Activated CD4-positive, alpha-beta T cell treated with anti-CD3 and anti-CD28 coated beads, Interleukin-2, amount 10 ng/mL, durations not matched to agents 7 days and 5 days (primary cell): ENCODE measurements at places on chromosomes 7 and 10.

DNA sequence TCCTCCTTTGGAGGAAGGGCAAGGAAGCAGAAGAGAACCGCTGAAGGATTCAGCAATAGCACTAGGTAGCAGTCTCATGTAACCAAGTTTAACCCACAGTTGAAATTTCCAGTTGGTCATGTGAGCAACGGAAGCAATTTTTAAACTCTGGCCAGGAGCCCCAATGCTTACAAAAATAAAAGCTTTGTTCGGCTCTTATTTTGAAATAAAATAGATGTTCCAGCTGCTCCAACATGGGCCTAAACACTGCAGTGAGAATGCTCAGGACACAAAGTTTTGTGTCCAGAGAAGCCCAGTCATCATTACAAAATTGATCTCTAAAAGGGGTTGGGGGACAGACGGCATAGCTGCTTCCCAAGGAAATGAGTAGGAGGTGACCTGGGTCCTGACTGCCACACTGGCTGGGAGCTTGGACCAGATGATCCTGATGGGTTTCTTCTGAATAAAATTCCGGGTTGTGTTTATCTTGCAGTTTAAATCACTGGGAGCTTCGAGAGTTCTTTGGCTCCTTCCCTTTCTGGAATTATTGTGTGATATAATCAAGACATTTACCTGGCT, 452 bp upstream of the TMEM140 start:
- peak; percentile 44 for DNase-seq

DNA sequence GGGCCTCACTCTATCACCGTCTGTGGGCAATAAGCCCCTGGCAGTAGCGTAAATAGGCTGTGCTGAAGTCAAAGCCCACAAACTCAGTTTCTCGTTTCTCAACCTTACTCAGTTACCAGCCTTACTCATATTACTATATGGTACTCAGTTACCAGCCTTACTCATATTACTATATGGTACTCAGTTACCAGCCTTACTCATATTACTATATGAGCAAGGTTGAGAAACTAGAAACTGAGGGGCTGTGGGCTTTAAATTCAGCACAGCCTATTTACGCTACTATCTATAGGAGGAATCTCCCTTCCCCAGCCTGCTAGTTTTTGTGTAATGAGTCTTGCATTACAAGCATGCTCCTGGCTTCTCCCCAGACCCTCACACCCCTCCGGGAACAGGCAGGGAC, 35.4 kb downstream of the CCDC3 start:
- no peak for DNase-seq

- no peak for DNase-seq
These were observed 199.8 kb downstream of the JCAD start for GRCh38 chr10:29859521-29860130.

DNA sequence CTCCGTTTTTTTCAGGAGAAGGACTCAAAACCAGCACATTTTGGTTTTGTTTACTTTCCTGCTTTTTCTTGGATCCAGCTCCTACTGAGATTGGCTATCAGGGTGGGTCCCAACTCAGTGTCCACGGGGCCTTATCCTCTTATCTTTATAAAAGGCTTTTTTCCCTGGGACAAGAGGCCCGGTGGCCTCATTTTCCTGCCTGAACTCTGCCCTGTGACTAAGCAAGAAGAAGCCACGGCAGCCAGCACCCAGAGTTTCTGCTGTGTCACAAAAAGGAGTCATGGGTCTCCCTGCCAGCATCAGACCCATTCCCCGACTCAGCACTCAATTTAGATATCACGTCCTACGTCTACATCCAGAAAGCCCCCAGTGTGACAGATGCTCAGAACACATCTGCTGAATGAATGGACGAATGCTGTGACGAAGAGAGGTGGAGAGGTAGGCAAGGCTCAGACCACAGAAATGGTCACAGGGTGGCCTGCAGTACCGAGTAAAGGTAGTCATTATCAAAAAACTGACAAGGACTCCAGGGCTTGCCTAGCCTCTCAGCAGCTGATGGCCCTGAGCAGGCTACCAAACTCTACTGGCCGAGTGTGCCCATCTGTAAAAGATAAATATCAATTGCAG, 16.7 kb downstream of the DLG5 start:
- DNase-seq: no peak

- DNase-seq: no peak
These were observed 1438.5 kb upstream of the CELF2 start for GRCh38 chr10:9579110-9579705.

DNA sequence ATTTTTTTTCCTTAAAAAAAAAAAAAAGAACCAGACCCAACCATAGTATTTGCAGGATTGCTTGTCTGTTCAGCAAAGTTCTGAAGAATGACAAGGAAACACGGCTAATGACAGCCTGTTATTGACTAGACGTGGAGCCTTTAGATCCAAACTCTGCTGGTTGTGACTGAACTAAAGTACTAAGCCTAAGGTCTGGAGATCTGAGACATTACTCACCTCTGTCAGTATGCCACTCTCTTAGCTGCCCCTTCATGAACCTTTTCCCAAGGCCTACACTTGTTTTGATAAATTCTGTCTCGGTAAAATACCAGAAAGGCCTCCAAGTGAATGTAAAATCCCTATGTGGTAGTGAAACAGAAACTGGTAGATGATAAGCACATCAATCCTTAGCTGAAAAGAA, 101.0 kb downstream of the CABCOCO1 start:
- DNase-seq: no peak

- no peak for DNase-seq
These were observed 233.2 kb upstream of the PPP2R2D start for GRCh38 chr10:131667561-131667960.

GRCh38 chr10:4199196-4199595, 414.2 kb upstream of the KLF6 start:
- no peak for DNase-seq

GRCh38 chr7:89798599-89798996, 355.7 kb upstream of the STEAP1 start:
- DNase-seq: no peak

DNA sequence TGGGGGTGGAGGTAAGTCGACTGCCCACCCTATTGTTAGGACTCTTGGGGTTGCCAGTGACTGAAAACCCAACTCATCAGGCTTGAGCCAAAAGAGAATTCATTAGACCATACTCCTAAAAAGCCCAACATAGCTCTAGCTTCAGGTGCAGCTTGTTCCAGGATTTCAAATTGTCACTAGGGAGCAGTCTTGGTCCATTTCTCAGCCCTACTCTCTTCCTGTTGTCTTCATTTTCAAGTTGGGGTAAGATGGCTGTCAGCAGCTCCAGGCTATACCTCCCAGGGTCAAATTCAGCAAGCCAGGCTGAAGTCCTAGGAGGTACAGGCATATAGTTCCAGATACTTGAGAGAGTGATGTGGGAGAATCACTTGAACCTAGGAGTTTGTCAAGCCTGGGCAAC, 14.9 kb upstream of the COL13A1 start:
- DNase-seq: peak; percentile 15

DNA sequence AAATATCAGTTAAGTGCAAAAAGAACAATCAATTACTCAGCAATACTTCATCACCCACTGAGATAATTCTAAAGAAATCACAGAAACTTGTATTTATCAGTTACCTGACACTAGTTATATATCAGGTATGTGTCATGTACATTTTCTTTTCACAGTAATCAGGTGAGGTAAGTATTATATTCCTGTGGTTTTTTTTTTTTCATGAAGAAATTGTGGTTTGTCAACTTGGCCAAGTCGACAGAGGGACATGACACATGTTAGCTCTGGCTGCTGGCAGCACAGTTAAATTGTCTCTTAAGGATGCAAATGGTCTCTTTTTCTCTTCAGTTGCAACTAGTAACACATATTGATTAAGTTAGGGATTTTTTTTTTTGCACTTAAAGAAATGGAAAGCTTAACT, 13.7 kb upstream of the GPR141 start:
- no peak for DNase-seq

- no peak for DNase-seq
These were observed 204.3 kb downstream of the MBL2 start for GRCh38 chr10:52568309-52568708.

DNA sequence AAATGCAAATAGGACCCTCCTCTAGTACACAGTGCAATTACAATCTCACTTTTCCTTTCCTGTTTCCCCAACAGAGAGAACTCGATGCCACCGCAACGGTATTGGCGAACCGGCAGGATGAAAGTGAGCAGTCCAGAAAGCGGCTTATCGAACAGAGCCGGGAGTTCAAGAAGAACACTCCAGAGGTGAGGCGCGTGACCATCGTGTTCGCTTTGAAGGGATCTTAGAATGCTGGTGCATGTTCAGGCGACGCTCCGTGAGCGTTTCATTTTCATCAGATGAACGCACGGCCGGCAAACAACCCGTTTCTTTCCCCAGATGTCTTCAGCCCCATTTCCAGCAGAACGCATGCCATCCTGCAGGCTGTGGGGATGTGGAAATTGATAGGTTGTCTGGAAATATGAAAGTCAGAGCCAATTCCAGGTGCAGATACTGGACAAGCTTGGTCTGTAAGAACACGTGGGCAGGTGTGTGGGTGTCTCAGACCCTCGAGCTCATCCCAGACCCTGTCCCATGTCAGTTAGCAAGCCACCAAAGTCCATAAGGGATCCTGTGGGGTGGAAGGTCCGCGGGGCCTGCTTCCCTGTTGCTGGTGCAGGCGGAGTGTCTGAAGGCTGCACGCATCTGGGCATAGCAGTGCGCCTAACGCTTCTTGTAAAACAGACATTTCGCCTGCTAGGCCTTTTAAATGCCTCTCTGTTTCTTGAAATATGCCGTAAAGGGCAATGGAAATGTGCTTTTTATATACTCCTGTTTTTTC, 98.8 kb downstream of the CUX1 start:
- no peak for DNase-seq

DNA sequence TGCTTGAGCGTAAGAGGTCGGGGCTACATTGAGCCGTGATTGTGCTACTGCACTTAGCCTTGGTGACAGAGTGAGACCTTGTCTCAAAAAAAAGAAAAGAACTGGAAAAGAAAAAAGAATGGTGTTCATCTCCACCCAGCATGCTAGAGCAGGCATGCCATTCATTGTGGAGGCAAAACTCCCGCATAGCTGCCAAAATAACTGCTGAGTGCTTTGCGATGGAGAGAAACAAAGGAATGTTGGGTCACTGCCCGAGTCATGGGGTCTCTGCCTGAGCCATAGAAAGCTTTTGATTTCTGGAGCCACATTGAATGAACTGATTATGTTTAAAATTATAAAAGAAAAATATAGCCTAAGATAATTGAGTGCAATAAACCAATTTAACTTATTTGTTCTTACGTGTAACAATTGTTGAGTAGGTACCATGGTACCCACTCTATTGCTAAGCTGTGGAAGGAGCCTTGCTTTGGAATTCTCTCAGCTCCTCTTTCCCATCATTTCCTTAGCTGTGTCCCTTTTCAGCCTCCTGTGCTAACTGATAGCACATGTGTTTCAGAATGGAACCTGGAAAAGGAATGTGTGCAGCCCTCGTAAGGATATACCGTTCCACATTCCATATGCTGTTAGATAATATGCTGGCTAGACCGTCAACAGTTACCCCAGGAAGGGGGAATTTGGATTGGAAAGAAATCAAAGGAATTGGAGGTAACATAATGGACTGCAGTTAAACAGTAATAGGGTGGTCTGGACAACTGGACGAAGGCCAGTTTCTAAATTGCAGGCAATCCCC, 99.0 kb downstream of the KIAA1217 start:
- no peak for DNase-seq

DNA sequence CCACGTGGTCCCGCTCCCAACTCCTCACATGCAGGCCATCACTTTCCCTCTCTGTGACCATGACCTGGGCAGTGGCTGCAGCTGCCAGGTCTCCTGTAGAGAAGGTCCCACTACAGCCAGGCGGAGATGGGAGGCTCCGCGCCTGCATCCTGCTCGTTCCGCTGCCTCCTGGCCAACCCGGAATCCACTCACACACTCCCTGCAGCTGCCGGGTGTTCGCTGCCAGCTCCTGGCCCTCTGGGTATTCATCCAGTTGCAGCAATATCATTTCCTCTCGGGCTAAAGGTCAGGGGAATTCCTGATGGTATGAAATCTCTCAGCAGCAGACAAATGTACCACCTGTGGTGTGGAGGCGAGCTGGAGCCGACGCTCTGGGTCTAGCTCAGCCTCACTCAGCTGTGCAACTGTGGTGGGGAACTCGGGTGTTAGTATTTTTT, 65.7 kb downstream of the TLL2 start:
- DNase-seq: no peak

DNA sequence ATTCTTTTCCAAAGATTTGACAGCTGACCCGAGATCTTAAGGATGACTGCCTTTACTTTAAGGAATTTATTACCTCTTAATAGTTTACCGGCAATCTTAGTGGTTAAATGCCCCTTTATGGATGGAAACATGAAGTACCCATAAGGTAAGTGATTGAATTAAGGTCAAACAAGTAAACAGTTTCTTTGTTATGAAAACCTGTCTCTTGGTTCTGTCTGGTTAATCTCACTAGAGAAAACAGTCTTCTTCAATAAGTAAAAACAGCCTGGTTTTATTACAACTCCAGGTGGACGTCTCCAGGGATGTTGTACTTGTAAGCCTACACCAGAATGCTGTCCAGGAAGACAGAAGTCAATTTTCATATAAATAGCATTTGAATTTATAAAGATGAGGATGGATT, 161.8 kb upstream of the MTPN start:
- DNase-seq: no peak

GRCh38 chr7:100465702-100466311, 1.7 kb upstream of the SPACDR start:
- DNase-seq: no peak

GRCh38 chr7:2511769-2512168, 7.8 kb upstream of the LFNG start:
- DNase-seq: no peak

DNA sequence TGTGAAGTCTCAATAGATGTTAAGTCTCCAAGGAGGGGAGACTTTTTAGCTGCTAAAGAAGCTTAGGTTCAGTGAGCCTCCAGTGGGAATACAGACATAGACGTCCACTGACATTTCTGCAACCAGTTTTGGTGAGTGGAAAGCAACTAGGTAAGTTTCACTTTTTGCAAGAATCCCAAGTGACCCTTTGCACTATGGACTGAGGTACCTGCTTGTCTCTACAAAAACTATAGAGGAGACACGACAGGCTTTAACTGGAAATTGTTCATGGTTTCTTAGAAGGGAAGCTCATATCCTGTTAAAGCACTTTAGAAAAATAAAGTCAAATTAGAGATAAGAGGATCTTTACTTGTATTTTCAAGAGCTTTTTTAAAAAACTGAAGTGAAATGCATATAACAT, 38.6 kb downstream of the GBF1 start:
- peak; percentile 9 for DNase-seq
